Stimulated activated CD8-positive, alpha-beta memory T cell treated with anti-CD3 and anti-CD28 coated beads, Interleukin-2, amount 100 ng/mL, for 1 hour (primary cell): ENCODE measurements at places on chromosomes 4 and X.
A peak's percentile ranks its signal among the peaks of the same experiment; 100 is the strongest.

- no peak for DNase-seq
These were observed 45.4 kb downstream of the MBNL3 start for GRCh38 chrX:132443196-132444135.

- no peak for DNase-seq
These were observed 644.1 kb downstream of the MID1IP1 start for GRCh38 chrX:39445336-39445735.

DNA sequence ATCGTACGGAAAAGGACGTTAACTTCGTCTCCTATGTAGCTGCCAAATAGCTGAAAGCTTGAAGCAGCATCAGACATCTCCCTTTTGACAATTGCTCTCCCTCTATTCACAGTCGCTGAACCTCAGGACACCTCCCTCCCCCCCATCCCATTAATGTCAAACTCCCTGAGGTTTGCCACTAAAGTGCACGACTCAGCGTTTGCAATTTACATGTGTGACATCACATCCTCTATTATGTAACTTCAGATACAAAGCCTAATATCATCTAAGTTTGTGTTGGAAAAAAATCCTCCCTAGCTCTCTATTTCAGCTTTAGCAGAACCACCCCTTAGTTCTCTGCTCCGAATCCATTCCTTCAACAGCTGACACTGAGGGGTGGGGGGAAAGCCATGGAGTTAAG lies 5.5 kb upstream of the NR3C2 start:
- DNase-seq = no peak

GRCh38 chr4:182093935-182094334 lies 149.3 kb upstream of the TENM3 start:
- no peak for DNase-seq

- DNase-seq = no peak
These were observed at the start of gene ARHGEF38 for GRCh38 chr4:105551965-105552746. Gene ARHGEF38 (plus strand): TSS chr4:105552620. CDS start chr4:105552766, 146 bp downstream.

DNA sequence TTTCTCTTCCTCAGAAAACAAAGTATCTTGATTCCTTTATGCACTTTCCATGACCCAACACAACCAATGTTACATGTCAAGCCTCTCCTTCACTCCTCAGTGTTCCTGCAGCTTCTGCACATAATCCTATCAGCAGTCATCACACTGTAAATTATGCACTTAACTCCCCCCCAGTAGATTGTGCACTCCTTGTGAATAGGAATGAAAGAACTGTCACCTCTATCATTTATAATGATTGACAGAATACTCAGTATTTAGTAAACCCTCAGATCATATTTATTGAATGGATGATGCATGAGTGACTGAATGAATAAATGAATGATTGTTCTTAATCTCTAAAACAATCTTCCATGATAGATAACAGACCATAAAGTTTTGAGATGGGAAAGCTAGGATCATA lies 253.3 kb downstream of the HS3ST1 start:
- no peak for DNase-seq

DNA sequence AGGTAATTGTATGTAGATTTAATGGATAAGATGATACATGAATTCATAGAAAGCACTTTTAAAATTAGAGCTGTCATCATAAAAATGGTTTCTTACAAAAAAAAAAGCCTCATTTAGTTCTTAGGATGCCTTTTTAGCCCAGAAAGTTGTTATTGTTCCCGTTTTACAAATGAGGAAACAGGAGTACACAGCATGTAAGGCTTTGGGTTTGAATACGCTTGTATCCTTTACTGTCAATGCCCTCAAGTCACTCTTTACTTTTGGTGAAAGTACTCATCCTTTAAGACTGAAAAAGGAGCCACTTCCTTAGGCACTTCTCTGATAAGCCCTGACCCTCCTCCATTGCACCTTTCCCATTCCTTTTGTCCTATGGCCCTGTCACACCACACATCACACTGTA lies 4.9 kb downstream of the EREG start:
- DNase-seq = no peak

- no peak for DNase-seq
These were observed 74.6 kb upstream of the SH3RF1 start for GRCh38 chr4:169345316-169345721.

DNA sequence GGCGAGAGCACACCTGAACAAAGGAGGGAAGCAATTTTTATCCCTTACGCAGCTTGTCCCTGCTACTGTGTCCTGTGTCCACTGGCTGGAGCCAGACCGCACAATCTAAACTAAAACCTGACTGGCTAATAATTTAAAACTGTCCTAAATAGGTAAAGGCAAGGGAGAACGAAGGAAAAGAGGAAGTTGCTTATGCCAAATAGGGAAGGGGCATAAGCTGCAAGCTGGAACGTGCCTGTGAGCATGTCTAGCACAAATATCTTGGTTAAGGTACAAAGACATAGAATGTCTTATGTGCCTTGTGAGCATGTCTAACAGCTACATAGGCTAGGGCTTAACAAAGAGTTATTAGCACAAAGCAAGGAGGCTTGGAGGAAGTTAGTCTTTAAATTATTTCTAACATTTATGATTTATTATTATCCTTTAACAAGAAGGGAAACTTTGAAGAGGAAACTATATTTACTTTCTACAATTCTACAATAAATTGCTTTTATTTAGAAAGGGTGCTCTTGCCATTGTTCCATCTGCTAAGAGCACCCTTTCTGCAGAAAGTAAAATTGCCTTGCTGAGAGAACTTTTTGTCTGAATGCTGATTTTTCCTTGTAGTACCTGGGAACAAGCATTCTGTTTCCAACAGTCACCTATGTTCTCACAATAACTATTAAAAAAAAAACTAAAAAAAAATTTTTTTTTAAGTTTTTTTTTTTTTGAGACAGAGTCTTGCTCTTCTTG lies 80.6 kb upstream of the CBR4 start:
- no peak for DNase-seq

- no peak for DNase-seq
These were observed 32.8 kb upstream of the LSM6 start for GRCh38 chr4:146142768-146143167.

GRCh38 chrX:42821803-42822443 lies 44.0 kb upstream of the PPP1R2C start:
- DNase-seq = no peak

DNA sequence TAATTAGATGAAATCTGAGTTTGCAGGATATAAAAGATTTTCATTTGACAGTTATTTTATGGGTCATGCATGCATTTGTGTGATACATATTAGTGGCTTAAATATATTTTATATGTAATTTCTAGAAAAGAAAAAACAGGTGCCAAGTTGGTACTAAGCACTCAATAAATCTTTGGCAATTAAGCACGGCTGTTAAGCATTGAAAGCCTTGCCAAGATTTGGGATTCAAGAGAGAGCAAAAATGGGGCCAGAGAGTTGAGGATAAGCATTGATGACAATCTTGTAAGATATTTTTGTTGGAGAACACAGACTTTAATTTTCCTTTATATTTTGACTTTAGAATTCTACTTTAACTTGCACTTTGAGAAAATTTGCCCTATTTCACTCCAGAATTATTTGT lies 249.8 kb upstream of the MAD2L1 start:
- no peak for DNase-seq

DNA sequence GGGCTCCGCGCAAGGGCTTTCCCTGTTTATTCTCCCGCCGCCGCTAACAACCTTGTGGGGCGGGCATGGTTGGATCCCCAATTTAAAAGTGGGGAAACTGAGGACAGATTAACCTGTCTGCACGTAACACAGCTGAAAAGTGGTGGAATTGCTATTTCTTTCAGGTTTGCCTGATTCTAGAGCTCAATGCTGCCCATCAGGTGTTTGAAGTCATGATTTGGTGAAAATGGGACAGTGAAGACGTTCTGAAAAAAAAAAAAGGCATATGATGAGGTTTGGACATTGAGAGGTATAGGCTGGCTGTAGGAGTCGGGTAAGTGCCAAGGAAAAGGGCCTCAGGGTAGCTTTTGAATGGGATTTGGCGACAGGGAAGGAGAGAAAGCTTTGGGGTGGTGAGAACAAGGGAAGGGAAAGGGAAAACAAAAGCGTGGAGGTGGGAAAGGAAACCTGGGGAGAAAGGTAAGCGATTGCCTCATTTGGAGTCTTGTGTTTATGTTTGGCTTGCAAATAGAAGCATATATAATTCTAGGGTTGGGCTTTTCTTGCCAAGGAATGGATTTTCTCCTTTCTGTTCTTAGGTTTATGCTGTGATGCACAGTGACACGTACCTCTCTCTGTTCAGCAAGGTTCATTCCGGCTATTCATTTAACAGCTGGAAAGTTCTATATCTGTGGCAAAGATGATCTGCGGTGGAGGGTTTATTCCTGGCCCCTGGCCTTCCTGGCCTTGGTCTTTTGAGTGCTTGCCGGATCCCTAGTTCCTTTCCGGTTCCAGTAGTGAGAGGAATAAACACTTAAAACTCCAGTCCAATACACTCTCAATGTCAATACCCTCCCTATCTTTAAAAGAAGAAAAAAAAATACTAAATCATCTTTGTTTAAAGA lies 2.4 kb upstream of the STIM2 start:
- DNase-seq = no peak

- no peak for DNase-seq
These were observed 63.9 kb upstream of the PSAPL1 start for GRCh38 chr4:7498446-7499200.

- DNase-seq = no peak
These were observed 292.0 kb downstream of the CCSER1 start for GRCh38 chr4:90419124-90419711.

DNA sequence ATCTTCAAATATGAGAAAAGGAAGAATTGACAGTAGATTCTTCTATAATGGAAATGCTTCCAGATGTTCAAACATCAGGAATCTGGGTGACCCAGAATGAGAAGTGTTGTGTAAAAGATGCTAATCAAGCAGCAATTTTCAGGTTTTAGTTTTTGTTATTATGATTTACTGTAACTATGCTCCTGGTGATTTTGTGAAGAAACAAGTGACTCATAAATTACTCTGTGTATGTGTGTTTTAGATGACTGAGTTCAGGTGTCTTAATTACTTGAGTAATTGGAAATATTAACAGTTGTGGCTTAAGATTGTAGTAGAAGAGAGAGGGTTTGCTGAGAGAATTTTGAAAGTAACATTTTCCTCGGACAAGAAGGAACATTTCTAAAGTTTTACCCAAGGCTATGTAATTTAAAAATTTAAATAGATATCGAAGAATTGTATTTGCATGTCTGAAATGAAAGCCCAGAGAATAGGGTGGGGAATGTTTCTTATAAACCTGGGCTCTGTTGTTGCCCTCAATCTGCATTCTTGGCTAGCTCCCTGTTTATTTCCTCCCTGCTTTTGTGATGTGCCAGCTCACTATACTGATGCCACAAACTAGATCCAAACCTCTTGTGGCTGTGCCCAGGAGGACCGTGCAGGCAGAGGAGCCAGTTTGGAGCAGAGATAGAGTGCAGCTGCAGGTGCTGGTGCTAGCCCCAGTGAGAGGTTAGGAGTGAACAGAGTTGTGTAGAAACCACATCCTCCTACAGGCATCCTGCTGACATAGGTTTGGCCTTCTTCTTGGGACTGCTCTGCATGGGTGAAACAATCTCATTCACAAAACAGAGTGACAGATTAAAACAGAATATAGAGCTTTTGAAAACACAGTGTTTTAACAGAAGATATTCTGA lies 25.4 kb upstream of the TNIP3 start:
- DNase-seq = peak; percentile 10

DNA sequence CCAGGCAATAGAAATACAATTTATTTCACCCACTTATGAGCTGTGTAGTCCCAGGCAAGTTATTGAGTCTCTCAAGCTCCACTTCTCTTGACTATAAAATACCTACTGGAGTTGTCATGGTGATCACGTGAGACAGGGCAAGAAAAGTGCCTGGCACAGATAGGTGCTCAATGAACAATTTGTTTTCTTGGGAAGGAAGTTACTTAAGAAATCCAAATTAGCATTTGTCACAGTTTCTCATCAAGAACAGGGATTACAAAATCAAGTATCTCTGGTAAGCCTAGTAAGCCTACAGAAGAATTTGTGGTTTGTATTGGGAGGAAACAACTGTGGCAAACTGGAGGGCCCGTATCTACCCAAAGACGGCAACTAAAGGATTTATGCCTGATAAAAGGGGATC lies 37.5 kb upstream of the RASGEF1B start:
- no peak for DNase-seq

- DNase-seq = no peak
These were observed 90.5 kb upstream of the WDR1 start for GRCh38 chr4:10207116-10207515.

- no peak for DNase-seq
These were observed 92.5 kb upstream of the ENPP6 start for GRCh38 chr4:184310171-184310567.

DNA sequence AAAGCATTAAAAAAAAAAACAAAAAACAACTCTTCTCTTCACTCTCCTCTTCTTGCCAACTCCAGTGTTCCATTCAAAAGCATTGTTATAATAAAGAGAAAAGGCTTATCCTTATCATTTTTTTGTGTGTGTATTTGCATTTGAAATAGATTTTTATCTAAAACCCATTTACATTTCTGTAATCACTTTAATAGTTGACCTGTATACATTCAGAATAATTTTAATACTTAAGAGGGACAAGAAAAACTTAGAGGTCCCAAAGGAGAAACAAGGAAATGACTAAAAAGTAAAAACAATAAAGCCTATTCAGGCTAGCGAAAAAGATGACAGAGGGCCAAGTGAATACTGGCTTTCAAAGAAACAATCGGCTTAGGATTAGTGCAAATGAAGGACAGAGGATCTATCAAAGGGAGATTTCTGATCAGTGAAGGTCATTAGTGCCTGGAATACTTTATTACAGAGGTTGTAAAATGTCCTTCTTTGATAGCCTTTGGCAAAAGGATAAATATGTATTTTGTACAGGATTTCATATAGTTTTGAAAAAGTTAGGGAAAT lies 808.3 kb downstream of the RPA4 start:
- DNase-seq = no peak

GRCh38 chr4:2441393-2442174 lies 22.8 kb downstream of the CFAP99 start:
- peak; percentile 24 for DNase-seq

DNA sequence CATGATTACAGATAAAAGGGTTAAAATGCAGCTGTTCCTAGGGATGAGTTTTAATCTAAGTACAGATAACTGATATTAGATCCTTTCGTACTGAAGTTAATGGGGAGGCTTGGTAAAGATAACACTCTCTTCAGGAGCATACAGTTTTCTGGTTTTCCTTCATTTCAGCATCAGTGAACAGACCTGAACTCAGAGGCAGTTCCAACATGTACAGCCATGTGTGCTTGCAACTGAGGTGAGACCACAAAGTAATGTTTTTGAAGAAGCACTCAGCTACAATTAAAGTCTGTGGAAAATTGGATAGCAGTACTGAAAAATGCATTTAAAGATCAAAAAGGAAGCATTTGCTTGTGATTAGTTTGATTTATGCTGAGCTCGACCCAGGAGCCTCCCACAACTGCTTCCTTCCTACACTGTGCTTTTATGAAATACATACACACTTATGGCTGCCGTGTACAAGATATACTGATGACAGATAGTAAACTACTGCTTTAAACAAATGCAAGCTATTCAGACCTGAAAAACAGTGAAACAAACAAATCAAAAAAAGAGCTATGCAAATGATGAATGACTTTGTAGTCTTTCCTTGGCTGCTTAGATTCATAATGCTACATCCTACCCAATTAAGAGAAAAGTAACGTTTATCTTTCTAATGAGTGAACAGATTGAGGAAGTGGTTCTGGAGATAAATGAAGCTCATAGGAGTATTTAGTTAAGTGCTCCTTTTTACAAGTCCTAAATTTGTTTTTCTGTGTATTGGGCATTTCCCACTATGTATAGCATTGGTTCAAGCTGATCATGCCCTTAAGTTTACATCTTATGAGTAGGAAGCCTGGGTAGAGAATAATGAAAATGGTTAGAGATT lies 68.4 kb downstream of the PDLIM5 start:
- DNase-seq = no peak

- DNase-seq = no peak
These were observed 82.2 kb downstream of the CC2D2A start for GRCh38 chr4:15551740-15552446.
